ENCODE measurements at places on chromosomes 2 and 18. TPM values are rescaled to one million over a fixed set of nuclear protein-coding genes. Genes with fewer than 3 reads are reported as not detected.

- peak; percentile 38 for DNase-seq
These were observed 11.4 kb downstream of the MYO5B start for GRCh38 chr18:50183556-50183955.

- DNase-seq: no peak
These were observed 396.2 kb upstream of the HS6ST1 start for GRCh38 chr2:128714851-128715312.

DNA sequence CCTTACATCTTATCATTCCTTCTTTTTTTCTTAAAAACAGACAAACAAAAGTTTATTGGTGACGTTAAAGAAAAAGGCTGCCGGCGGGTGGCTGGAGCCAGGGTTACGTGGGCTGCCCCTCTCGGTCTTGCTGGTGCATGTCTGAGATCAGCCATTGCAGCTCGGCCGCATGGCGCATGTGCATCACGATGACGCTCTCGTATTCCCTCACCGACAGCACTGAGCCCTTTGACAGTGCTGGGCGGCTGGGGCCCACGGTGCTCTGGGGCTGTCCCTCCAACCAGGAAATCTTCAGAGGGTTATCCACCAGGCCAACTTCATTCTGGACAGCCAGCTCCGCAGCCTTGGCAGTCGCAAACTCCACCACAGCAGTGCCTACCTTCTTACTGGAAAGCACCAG, 1081.8 kb upstream of the TMEFF2 start:
- no peak for DNase-seq

DNA sequence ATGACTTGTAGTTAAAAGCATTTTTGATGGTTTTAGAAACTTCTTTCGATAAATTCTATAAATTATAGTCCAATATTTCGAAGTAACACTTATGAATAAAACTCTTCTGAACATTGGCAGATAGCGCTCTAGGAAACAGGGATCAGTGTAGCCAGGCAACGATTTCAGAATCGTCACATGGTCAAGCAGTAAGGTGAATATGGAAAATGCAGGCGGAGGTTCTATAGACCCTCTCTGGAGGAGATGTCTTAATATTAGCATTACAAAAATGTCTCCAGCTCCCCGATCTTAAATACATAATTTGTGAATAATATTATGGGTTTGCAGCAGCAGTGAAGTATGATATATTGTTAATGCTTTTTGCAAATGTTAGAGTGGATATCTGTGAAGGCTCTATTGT, 310.3 kb downstream of the SS18 start:
- no peak for DNase-seq

CPS1 gene
- 1.1 TPM for total RNA-seq

GRCh38 chr18:39561126-39561525, 1995.5 kb upstream of the CELF4 start:
- no peak for DNase-seq

DNA sequence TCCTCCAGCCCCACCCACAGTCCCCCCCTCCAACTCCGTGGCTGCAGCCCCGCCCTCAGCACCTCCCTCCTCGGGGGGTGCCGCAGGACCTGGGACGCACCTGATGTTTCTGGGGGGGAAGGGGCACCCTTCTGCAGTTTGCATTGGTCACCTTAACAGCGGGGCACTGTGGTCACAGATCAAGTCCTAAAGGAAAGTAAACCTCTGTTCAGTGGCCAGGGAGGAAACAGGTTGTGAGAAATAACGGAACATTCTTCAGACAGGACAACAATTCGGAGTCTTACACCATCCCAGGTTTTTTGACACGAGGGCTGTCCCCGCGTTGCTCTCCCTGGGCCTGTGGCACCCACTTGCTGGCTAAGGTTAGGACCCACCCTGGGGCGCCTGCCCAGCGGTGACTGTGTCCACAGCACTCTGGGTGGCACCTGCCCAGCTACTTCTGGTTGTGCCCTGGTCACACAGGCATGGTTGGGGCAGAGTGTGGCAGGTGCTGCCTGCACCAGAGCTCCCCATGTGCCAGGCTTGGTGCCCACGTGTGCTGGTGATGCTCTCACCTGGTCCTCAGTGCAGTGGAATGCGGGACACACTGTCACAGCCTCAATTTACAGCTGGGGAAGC, 93.5 kb upstream of the OTOS start:
- DNase-seq: no peak

GRCh38 chr2:166881177-166881576, 7.1 kb upstream of the XIRP2 start:
- no peak for DNase-seq

GRCh38 chr2:167345559-167345958, 457.3 kb downstream of the XIRP2 start:
- DNase-seq: no peak

- DNase-seq: no peak
These were observed 185.0 kb upstream of the RASGRP3 start for GRCh38 chr2:33291278-33292013.

GPBAR1 gene
- 1.1 TPM for total RNA-seq

- no peak for DNase-seq
These were observed 246.0 kb upstream of the UBE2E3 start for GRCh38 chr2:180734382-180734781.

DNA sequence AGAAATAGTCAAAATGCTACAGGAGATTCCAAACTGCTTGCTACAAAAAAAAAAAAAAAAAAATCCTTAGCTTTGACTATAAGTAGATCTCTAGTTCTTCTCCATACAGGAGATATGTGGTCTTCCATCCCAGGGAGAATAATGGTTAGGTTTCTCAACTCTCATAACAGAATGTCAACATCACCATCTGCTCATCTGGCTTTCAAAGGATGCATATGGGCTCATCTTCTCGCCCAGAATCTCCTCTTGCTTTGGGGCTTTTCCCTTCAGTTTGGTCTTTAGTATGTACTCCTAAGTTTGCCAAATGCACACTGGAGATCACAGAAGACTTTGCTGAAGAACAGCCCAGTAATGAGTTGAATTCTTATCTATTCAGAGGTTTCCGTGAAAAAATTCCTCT, 240.7 kb downstream of the NRXN1 start:
- no peak for DNase-seq

CHST9 gene
- total RNA-seq: 56.9 TPM

POTEI gene
- not detected for total RNA-seq

DNA sequence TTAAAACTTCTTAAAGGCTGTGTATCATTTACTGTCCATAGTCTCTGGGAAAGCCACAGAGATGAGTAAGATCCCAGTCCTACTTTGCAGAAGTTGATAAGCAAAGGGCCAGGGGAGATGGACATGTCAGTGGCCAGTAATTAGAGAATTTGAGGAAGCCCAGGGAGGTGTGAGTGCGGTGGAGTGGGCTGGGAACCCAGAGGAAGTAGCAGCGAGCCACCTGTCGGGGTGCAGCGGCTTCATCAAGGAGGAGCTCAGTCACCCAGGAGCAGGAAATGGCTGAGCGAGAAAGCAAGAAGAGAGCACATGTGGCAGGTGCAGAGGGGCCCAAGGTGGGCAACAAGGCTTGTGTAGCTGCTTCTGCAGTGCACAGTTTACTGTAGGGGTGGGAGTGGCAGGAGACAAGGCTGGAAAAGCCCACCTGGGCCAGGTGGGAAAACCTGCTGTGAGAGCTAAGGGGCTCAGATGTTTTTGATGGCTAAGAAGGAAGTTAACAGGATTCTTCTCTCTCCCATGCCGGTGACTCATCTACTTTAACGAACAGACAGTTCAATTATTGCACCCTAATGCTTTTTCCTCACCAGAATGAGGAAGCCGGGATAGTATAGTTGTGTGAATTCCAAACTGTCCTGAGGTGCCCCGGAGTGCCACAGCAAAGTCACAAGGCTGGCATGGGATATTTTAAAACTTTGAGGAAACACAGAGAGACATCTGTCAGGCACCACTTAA, 34.8 kb upstream of the MGAT5 start:
- DNase-seq: peak; percentile 36

GRCh38 chr2:3738454-3738853, 35.1 kb downstream of the DCDC2C start:
- peak; percentile 30 for DNase-seq

- DNase-seq: no peak
These were observed 1371.4 kb upstream of the PIK3C3 start for GRCh38 chr18:40583671-40584070.

GRCh38 chr2:207692206-207693065, 19.0 kb upstream of the CCNYL1 start:
- DNase-seq: peak; percentile 44

FBXO41 gene
- total RNA-seq: 16.1 TPM

DNA sequence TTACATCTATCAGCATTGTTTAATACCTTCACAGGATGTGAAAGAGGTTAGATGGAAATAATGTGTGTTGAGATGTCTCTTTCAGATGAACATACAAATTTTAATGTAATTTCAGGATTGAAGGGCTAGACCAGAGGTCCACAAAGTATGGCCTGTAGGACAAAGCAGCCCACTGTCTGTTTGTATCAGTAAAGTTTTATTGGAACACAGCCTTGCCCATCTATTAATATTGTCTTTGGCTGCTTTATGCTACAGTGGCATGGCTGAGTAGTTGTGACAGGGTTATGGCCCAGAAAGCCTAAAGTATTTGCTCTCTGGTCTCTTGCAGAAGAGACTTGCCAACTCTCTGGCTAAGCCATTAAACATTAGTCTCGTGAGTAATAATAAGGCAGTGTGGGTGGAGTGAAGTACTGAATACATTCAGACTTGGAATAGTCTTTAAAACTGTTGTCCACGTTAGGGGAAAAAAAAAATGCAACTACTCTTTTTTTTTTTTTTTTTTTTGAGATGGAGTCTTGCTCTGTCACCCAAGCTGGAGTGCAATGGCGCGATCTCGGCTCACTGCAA, 74.5 kb upstream of the NOSTRIN start:
- no peak for DNase-seq

FAM210A gene
- total RNA-seq: 20.8 TPM

DNA sequence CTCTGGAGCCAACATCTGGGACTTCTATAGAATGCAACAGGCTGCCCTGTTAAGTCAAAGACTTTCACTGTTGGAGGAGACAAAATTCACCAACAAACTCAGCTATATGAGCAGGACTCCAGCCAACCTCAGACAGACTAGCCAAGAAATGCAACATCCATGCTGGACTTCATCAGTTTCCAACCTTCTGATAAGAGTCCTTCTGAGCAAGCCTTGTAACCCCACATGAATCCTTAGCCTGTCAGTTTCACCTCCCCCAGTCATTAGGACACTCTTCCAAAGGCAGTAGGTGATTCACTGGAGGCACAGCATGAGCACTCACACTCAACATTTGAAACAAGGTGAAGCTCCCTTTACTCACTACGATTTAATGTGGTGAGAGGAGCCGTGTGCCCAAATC, 5.8 kb downstream of the TBC1D8 start:
- DNase-seq: no peak

- no peak for DNase-seq
These were observed 22.0 kb upstream of the SP9 start for GRCh38 chr2:174312581-174313234.

GRCh38 chr2:96308248-96308647, 2.9 kb upstream of the SNRNP200 start:
- no peak for DNase-seq

Data from Calu3 (cell line).